ENCODE measurements at places on chromosomes 3 and 15.

GRCh38 chr15:52028431-52029093 is 9.5 kb downstream of the MAPK6 start:
- DNase-seq, result no peak

DNA sequence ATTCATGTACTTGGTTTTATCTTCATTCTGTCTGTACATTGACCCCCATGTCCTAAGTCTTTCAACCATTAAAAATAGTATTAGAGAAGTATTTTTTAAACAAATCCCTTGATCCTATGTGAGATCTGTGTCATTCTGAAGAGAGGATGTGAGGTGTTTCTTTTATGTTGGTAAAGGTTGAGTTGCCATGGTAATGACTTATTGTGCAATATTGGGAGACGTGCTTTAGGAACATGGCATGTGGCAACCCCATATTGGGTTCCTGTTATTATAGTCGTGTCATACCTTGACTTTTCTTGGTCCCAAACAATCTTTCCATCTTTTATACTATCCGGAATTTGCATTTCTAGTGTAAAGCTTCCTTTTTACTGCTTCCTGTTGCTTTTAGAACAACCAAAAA is 203.1 kb downstream of the KCNAB1 start:
- DNase-seq, result no peak

DNA sequence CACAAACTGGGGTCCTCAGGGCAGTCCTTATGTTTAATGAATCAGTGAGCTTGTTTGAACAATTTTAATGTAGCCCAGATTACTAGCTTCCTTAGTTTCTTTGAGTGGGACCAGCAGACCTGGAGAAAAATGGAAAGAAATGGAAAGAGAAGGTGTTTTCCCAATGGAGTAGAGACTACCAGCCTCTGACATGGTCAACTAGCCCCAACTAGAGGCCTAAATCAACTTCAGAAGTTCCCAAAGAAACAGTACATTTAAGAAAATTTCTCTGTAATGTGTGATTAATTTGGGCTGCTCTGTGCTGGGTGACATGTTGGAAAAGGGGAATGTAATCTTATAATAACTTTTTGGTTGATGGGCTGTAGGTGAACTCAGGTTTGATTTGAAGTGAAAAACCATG is 310.9 kb downstream of the MFSD1 start:
- DNase-seq, result no peak

GRCh38 chr15:70226337-70226980 is 128.7 kb upstream of the TLE3 start:
- DNase-seq, result no peak

- DNase-seq, result no peak
Measured at GRCh38 chr3:107384907-107385306, 7.7 kb downstream of the CCDC54 start.
